ENCODE measurements at places on chromosomes 1 and 21.
A peak's percentile ranks its signal among the peaks of the same experiment; 100 is the strongest.

- DNase-seq: peak; percentile 60
Measured at GRCh38 chr1:42334240-42335049, 590 bp downstream of the FOXJ3 start.

GRCh38 chr1:66693856-66694255 lies 58.4 kb upstream of the DYNLT5 start:
- no peak for DNase-seq

DNA sequence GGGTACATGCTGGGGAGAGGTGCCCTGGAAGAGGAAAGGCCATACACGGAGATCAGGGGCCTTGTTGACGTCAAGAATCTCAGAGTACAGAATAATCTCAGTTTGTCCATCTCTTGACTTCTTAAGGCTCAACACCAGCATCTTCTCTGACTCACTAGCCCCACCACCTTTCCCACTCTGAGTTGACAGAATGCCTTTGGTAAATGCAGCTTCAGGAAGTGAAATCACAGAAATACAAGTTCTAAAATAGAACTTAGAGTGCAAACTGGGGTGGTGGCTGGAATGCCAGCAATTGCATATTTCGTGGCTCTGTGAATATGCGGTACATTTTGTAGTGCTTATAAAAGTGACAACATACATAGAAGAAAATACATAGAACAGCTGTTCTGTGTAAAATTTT lies 1.6 kb downstream of the COG2 start:
- no peak for DNase-seq

GRCh38 chr1:66617362-66618184 lies 83.6 kb downstream of the SGIP1 start:
- DNase-seq: no peak

- DNase-seq: no peak
Measured at GRCh38 chr1:172642970-172643369, 15.9 kb upstream of the FASLG start.

GRCh38 chr1:154838461-154838860 lies 31.6 kb downstream of the KCNN3 start:
- no peak for DNase-seq

- no peak for DNase-seq
Measured at GRCh38 chr1:228304766-228305395, 97.0 kb downstream of the OBSCN start.

DNA sequence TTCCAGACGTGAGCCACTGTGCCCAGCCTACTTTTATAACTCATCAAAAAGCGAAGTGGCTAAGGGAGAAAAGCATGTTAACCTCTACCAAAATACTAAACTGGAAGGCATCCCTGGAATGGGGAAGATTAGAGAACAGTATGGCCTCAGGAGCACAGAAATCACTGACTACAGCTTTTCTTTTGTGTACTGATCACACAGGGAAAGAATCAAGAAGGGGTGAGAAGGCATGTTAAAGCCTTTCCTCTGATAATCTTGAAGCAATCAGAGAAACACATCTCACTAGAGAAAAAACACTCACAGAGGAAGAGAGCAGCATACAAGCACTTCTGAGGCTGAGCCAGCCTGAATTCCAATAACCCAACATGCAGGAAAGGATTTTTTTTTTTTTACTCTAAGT lies 10.7 kb downstream of the PCAT6 start:
- DNase-seq: no peak

DNA sequence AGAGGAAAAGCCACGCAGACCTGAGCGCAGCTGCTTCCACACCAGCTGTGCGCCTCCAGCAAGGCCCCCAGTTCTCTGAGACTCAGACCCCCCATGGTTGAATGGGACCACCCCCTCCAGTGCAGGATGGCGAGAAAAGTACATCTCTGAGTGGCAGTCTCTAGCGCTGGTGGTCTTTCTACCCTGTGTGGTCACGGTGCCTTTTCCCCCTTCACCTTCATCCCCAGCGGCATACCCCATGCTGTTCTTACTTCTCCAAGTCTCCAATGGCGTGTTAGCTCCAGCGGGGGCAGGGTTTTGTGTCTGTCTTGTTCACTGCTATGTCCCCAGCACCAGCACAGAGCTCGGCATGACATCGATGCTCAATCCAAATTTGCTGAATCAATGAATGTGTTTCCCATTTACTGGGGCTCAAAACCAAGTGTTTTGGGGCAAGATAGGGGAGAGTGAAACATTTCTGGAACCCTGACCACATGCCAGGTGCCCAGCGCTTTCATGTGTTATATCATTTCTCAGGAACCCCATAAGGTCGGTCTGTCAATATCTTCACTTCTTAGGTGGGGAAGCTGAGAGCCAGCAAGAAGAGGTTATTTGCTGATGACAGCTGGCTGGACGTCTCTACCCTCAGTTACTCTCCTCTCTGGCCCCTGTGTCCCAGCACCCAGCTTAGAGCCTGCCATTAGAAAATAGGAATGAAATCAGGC lies 959 bp upstream of the SDC3 start:
- no peak for DNase-seq
